CD4-positive, alpha-beta T cell treated with Interleukin-6 for 4 hours (primary cell): ENCODE measurements at places on chromosomes 5 and 9.
A peak's percentile ranks its signal among the peaks of the same experiment; 100 is the strongest.

GRCh38 chr9:3391414-3391813 is 134.4 kb downstream of the RFX3 start:
- DNase-seq, result no peak

DNA sequence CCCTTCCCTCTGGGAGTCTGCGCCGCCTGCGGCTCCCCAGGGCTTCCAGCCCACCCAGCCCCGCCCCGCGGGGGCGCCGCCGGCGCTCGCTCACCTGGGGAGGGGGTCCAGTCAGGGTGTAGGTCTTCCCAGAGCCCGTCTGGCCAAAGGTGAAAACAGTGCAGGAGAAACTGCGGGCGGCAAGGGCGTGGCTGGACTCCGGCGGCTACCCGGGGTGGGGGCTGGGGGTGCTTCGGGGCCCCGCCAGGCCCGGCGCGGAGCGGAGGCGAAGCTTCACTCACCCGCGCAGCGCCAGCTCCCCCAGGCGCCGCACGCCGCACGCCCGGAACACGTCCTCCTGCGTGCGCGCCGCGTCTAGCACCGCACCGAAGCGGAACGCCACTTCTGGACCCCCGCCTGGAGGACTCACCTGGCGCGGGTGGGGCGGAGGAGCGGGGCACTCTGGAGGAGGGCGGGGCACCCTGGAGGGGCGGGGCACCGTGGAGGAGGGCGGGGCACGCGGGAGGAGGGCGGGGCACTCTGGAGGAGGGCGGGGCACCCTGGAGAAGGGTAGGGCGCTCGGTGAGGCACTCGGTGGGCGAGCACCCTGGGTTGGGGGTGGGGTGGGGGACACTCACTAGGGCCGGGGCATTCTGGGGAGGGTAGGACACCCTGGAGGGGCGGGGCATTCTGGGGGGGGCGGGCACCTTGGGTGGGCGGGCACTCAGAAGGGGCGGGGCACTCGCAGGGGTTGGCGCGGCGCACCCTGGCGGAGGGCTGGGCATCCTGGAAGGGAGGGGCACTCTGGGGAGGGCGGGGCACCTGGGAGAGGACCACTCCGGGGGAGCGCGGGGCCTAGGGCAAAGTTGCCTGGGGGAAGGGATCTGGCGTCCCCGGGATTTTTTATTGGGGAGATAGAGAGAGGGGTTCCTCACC is 814 bp downstream of the KIF12 start:
- peak; percentile 5 for DNase-seq

- DNase-seq, result no peak
Observed at GRCh38 chr5:154653764-154654485, 101.3 kb upstream of the LARP1 start.

DNA sequence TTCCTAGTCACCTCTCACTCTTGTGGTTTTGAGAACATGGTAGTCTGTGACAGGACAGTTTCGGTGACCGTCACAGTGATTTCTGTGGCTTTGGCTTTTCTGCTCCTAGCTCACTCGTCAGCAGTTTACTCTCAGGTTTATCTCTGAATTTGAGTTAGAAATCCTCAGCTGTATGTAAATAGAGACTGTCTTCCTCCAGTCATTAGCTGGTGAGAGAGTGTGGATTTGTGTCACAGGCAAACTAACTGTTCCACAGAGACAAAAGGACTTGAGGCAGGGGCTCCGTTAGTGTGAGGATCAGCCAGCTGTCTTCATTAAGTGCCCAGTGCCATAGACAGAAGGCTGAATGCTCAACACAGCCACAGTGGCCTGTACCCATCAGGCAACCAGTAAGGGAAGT is 131.4 kb downstream of the CD180 start:
- no peak for DNase-seq

DNA sequence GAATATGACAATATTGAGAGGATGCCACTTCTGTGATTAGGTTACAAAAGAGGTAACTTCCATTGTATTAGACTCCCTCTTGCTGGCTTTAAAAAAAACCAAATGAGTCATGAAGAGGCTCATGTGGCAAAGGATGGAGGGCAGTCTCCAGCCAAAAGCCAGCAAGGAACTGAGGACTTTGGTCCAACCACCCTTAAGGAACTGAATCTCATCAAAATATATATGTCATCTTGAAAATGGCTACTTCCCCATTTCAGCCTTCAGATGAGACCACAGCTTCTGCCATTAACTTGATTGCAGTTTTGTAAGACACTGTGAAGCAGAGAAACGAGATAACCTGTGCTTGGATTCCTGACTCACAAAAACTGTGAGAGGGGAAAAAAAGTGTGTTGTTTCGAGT is 15.5 kb upstream of the TRIM32 start:
- DNase-seq, result no peak

DNA sequence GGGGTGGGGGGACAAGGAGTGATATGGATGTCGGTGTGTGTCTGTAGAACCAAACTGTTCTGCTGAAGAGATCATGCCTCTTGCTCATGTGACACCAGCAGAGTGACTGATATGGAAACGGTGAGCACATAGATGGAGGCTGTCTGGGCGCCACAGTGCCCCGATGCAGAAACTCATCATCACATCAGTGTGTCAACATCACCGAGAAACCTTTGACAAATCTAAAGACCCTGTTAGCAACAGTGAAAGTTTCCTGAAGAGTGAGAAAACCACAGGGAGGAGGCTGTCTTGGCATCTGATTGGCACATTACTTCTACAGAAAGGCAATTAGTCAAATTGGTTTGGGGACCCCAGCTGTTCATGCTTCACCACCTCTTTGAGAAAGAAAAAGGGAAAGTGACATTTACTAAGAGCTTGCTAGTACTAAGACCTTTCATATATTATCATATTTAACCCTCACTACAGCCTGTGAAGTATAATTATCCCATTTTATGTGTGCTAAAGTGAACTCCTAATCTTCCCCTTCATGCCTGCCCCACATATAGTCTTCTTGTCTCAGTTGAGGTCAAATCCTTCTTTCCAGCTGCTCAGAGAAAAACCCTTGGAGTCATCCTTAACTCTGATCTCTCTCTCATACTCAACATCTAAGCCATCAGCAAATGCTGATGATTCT is 25.6 kb downstream of the CSF2 start:
- peak; percentile 47 for DNase-seq

- DNase-seq, result no peak
Observed at GRCh38 chr9:91146391-91147019, 215.2 kb downstream of the AUH start.

- DNase-seq, result peak; percentile 61
Observed at GRCh38 chr9:100505564-100506159, 32.7 kb downstream of the TMEFF1 start.

DNA sequence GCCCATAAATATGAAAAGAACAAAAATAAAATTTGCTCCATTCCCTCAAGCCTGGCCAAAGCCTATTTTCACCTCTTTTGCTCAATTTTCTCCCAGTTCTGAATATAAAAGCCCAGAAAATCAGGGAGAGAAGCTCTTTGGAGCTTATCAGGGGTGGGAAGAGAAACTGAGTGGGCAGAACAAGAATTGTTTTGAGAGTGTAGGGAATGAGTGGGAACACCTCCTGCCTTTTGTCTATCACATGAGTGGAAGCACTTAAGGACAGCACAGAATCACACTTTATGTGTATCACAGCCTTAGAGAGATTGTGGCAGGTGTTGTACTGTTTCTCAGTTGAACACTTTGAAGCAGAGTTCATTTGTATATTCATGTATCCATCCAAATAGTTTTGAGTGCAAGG is 139.2 kb upstream of the HMHB1 start:
- DNase-seq, result no peak

- DNase-seq, result no peak
Observed at GRCh38 chr9:128385496-128386460, 14.6 kb downstream of the URM1 start.

DNA sequence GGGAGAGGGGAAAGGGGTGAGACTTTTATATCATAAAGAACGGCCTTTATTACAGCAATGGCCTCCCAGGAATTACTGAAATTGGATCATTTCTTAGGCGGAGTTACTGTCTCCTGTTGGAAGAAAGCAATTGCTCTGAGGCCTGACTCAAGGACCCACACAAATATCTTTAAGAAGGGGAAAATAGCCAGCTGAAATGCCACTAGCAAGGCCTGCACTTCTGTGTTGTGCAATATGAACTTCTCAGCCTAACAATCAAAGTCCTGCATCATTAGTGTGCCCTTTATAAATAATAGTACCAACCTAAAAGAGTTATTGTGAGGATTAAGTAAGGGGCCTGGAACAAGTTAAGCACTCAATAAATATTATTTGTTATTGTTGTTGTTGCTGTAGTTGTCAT is 30.1 kb upstream of the TRIM32 start:
- DNase-seq, result no peak

- DNase-seq, result no peak
Observed at GRCh38 chr5:39132128-39132447, 57.9 kb upstream of the RICTOR start.

DNA sequence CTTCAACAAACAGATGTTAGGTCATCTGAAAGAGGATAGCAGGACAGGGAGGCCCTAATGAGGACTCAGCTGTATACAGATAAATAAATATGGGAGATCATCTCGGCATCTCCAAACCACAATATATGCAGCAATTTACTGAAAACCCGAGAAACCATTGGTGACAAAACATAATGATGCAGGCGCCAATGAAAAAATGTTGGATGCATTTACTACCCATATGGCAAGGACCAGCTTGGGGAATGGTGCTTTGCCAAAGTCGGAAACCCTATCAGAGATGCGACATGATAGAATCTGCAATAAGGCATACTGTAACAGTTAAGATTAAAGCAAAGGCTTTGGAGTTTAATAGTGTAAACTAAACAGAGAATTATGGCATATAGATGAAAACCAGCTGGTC is 92.0 kb downstream of the SNCAIP start:
- no peak for DNase-seq

GRCh38 chr9:88322906-88323566 is 65.2 kb upstream of the SPIN1 start:
- DNase-seq, result peak; percentile 64

DNA sequence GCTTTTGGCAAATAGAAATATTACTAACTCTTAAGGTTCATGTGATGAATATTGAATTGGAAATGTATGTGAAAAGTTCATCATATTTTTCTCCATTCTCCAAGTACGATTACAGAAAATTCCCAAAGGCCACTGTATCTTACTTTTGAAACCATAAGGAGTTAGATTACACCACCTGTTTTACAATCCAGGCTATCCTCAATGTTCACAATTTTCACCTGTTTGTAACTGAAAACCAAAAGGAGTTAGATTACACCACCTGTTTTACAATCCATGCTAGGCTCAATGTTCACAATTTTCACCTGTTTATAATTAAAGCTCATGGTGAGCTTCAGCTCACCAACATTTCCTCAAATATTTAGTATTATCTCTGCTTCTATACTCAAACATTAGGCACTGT is 188.0 kb downstream of the HCN1 start:
- DNase-seq, result no peak

- no peak for DNase-seq
Observed at GRCh38 chr5:125196481-125197111, 450.2 kb upstream of the ZNF608 start.

GRCh38 chr9:105608721-105609598 is 51.0 kb downstream of the FKTN start:
- DNase-seq, result peak; percentile 3

DNA sequence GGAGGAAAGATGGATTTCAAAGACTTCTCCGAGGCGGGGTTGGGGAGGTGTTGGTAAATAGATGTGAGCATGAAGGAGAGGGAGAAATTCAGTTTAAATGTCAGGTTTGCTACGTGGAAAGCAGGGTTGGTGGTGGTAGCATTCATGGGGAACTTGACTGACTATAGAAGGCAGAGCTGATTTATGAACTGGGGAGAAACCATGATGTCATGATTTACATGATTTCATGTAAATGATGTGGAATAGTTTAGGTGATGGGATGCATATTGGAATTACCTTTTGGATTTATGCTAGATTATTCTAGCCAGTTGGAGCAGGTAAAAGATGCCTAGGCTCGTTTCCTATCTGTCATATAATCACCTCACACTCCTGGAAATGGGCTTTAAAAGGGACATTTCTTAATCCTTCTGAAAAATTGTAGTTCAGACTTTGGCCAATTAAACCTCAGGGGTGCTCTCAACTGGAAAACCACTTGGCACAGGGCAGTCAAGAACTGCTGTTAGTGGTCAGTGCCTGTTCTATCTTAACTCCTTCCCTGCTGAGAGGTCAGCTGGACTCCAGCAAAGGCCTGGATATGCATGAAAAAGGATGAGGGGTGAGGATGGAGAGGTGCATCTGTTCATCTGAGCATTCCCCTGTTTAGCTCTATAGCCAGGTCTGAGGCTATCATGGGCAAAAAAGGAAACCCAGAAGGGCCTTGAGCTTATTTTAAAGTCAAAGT is 50.1 kb upstream of the BASP1 start:
- DNase-seq, result no peak

GRCh38 chr5:87404359-87404758 is 8.4 kb downstream of the CCNH start:
- no peak for DNase-seq

DNA sequence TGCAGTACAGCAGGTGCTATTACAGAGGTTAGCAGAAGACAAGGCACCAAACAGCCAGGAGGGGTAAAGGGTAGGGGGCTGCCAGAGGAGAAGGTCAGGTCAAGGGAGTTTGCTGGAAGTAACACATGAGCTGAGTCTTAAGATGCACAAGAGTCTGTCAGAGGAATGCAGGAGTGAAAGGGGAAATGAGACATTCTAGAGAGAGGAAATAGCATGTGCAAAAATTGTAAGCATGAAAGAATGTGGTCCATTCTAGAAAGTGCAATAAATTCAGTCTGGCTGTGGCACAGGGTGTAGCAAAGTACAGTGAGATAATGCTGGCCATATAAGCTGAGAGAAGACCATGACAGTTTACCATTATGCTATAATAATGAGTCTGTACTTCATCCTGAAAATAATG is 6.6 kb downstream of the GOLGA1 start:
- DNase-seq, result no peak

- no peak for DNase-seq
Observed at GRCh38 chr9:114484215-114484853, 20.9 kb downstream of the WHRN start.

- DNase-seq, result no peak
Observed at GRCh38 chr9:97811533-97812246, 41.3 kb upstream of the FOXE1 start.

- DNase-seq, result no peak
Observed at GRCh38 chr5:63055421-63055820, 476.8 kb downstream of the LRRC70 start.
